Nephron progenitor cell (in vitro differentiated cells): ENCODE measurements at places on chromosomes 1 and 21.

GRCh38 chr1:41870076-41870562 lies 48.6 kb downstream of the HIVEP3 start:
- no peak for DNase-seq

- DNase-seq: no peak
Measured at GRCh38 chr1:195789321-195789720, 818.9 kb downstream of the KCNT2 start.

- no peak for DNase-seq
Measured at GRCh38 chr1:230067419-230067870, 407 bp downstream of the GALNT2 start.

GRCh38 chr1:223460566-223461189 lies 67.5 kb downstream of the CCDC185 start:
- DNase-seq: no peak

DNA sequence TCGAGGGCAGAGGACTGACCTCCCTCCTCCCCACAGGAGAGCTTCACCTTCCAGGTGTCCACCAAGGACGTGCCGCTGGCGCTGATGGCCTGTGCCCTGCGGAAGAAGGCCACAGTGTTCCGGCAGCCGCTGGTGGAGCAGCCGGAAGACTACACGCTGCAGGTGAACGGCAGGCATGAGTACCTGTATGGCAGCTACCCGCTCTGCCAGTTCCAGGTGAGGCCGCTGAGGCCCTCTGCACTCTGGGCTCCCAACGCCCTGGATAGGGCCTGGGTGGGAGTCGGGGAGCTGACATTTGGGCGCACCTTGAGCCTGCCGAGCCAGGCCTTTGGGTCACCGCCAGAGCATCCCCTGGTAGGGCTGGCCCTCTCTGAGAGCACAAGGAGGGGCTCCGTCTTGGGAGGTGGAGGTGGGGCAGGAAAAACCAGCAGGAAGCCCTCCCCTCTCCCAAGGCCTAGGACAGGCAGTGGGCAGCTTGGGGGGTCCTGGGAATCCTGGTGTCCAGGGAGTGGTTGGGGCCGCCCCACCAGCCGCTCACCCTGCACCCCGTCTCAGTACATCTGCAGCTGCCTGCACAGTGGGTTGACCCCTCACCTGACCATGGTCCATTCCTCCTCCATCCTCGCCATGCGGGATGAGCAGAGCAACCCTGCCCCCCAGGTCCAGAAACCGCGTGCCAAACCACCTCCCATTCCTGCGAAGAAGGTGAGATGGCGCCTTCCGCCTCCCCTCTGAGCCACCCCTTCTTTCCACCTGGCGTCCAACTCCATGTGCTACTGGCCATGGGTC lies 65.1 kb downstream of the PIK3CD start:
- DNase-seq: no peak

DNA sequence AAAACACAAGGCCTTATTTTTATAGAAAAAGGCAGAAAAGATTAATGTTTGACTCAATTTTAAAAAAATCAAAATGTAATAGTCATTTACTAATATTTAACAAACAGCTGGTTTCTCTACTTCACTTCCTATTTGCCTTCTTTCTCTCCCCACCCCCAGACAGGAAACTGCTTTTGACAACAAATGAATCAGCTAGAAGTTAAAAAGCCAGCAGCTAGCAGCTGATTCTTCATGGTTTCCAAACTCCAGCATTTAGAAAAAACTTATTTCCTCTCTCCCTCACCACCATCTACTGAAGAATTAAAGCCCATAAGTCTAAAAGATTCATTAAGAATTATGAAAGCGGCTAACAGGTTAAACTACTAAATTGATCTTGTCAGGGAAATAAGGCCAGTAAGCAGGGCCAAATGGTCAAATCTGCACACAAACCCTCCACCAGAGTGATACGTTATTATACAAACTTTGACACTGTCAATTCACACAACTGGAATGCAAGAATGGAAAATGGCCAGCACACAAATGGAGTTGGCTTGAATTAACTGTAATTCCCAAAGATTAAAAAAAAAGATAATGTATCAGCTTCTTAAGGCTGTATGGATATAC lies 4.0 kb downstream of the WDR26 start:
- no peak for DNase-seq

GRCh38 chr1:200907611-200908097 lies 13.0 kb downstream of the INAVA start:
- DNase-seq: no peak

DNA sequence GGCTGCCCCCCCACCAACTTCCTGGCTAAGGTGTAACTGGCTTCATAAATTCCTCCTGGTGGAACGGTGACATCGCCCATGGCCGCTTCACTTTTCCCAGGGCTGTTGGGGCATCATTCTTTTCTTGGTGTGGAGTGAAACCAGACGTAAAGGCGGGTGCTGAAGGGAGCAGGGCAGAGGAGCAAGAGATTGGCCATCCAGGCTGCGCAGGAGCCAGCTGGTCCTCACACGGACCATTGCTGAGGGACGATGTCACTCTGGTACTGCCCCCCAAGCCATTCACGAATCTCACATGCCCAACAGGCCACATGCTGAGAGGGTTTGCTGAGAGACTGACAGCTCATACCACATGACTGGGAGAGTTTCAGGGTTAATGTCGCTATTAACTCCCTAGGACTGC lies 10.5 kb upstream of the PKP1 start:
- no peak for DNase-seq

GRCh38 chr1:163170975-163171676 lies 31.6 kb downstream of the RGS5 start:
- no peak for DNase-seq

DNA sequence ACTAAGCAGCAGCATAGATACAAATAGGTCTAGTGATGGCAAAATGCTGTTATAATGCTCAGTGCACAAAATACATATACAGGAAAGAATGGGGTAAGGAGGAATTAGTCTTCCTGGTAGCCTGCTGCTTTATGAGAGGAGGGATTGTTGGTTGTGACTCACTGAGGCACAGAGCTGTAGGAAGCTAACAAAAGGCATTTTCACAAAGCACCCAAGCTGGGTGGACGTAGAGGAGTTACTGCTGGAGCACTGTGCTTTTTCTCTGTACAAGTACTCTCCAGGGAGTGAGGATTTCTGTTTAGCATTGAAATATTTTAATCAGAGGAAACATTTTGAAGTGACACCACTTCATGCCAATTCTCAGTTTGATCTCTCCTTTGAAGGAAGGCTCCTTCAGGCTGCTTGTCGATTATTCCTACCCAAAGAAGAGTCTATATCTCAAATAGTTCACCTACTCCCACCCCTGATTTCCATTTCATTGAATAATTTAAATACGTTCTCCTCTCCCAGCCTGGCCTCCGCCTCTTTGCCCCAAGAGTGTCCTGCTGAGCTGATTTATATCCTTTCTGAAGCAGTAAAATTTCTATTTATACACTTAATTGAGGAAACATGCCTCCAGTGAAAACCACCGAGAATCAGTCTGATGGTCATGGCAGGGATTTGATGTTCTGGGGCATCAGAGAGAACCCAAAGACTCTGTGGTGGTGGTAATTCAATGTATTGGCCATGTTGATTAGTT lies 271.9 kb downstream of the HHAT start:
- no peak for DNase-seq

GRCh38 chr1:62448221-62448933 lies 11.5 kb downstream of the USP1 start:
- DNase-seq: no peak

- no peak for DNase-seq
Measured at GRCh38 chr1:57727121-57727520, 303.3 kb upstream of the DAB1 start.

DNA sequence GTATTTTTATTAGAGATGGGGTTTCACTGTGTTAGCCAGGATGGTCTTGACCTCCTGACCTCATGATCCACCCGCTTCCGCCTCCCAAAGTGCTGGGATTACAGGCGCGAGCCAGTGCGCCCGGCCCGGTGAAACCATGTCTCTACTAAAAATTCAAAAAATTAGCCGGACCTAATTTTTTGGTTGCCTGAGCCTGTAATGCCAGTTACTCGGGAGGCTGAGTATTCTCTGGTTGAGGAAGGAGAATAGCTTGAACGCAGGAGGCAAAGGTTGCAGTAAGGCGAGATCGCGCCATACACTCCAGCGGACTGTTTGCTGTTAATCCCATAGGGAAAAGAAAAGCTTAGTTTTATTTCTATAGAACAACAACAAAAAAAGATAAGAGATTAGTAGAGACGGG lies 29.9 kb upstream of the HJV start:
- DNase-seq: no peak

- DNase-seq: no peak
Measured at GRCh38 chr1:151292207-151293030, 10.3 kb downstream of the ZNF687 start.

GRCh38 chr1:216531263-216532239 lies 108.3 kb upstream of the USH2A start:
- DNase-seq: no peak

GRCh38 chr1:150207281-150207971 lies 28.5 kb downstream of the ANP32E start:
- DNase-seq: no peak

- no peak for DNase-seq
Measured at GRCh38 chr1:217614200-217614712, 16.6 kb downstream of the GPATCH2 start.

GRCh38 chr1:225479996-225480720 lies 52.3 kb upstream of the LBR start:
- DNase-seq: no peak

DNA sequence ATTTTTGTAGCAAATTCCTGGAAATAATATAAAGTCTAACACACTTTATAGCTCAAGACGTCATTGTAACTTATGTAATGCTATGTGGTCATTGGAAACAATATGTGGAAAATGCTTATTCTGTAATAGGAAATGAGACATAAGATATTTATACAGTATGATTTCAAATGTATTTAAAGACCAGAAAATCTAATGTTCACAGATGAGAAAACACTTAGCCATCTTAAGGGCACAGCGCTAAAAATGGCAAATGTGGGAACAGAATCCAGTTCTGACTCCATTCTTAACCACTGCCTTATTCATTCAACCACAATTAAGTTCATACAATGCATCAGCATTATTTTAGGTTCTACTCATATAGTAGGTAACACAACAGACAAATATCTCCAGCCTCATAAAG lies 12.5 kb downstream of the CSDE1 start:
- no peak for DNase-seq

GRCh38 chr1:100009458-100009857 lies 39.7 kb downstream of the SLC35A3 start:
- DNase-seq: no peak

DNA sequence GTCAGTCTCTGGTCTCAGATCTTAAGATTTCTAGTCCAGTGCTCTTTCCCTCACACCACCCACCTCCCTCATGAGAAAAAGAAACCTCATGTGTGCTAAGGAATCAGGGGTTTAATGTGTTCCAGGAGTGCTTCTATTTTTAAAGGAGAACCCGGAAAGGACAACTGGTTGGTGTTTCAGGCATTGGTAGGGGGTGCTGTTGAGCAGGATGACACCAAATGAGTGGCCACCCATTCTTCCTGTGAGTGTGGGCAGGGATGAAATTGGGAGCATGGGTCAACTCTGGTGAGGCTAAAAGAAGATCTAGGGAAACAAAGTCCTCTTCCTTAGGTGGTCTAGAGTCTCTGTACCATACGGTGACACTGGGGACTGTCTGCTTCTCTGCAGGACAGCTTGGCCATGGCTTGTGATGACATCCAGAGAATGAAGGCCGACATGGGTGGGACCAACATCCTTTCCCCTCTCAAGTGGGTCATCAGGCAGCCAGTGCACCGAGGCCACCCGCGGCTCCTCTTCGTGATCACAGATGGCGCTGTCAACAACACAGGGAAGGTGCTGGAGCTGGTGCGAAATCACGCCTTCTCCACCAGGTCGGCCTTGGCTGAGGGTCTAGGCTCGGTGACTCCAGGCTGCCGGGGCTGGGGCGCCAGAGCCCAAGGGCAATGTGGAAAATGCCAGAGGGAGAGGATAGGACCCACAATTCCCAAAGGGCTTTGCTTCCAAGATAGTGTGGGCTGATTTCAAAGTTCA lies 39.3 kb downstream of the VWA5B1 start:
- no peak for DNase-seq

DNA sequence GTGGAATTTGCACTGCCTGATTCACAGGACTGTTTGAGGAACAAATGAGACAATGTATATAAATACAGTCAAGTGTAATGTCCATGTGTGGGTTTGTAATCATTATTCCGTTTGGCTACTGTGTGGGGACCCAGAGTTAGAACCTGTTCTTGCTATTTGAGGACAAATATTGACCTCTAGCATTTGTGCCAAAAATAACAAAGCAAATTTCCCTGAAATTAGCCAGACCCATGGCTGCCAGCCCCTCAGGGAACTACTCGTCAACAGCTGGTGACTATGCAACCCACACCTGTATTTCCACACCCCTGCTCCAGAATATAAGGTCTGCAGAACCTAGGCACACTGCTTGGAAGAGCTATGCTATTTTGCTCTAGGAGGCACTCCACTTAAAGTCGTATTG lies 70.7 kb downstream of the KCNJ6 start:
- no peak for DNase-seq

DNA sequence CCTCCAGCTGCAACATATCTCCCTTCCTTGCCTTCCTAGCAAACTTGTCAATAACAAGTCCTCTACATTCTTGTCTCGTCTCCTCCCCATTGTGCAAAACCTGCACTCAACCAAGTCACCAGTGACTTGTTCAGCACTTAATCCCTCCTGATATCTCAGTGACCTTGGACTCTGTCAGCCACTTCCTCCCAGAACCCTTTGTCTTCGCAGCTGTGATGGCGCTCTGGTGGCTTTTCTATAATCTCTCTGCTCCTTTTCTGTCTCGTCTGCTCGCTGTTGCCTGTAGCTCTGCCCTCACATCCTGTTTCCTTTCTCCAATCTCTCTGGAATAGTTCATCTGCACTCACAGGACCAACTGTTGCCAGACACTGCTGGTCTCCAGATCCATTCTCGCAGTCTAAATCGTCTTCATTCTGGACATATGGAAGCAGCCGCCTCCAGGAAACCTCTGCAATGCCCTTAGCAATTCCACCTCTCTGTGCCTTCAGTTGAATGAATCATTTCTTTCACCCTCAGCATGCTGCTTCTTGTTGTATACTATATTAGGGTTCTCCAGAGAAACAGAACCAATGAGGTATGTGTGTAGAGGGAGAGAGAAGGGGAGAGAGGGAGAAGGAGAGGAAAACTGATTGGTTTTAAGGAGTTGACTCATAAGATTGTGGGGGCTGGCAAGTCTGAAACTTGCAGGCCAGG lies 17.4 kb upstream of the IFNAR2 start:
- DNase-seq: no peak

DNA sequence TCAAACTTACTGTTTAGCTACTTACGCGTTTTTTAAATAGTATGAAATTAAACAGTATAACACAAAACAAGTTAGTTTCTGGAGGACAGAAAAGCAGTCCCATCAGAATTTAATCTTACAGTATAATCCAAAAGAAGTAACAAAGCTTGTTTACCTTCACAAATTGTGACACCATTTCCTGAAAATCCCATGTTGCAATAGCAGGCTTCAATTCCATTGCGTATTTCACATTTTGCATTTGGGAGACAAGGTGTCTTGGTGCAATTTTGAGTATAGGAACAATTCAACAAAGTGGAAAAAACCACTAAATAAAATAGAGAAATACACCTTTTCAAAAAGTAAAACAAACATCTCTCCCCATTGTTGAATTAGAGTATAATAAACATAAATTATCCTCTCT lies 1.6 kb downstream of the ADGRL4 start:
- DNase-seq: no peak
